ENCODE measurements at places on chromosomes 6 and 20. TPM values are rescaled to one million over a fixed set of nuclear protein-coding genes. Genes with fewer than 3 reads are reported as not detected.

THBS2 gene
- 97.3 TPM for polyA plus RNA-seq

LY86 gene
- polyA plus RNA-seq, result not detected

DNA sequence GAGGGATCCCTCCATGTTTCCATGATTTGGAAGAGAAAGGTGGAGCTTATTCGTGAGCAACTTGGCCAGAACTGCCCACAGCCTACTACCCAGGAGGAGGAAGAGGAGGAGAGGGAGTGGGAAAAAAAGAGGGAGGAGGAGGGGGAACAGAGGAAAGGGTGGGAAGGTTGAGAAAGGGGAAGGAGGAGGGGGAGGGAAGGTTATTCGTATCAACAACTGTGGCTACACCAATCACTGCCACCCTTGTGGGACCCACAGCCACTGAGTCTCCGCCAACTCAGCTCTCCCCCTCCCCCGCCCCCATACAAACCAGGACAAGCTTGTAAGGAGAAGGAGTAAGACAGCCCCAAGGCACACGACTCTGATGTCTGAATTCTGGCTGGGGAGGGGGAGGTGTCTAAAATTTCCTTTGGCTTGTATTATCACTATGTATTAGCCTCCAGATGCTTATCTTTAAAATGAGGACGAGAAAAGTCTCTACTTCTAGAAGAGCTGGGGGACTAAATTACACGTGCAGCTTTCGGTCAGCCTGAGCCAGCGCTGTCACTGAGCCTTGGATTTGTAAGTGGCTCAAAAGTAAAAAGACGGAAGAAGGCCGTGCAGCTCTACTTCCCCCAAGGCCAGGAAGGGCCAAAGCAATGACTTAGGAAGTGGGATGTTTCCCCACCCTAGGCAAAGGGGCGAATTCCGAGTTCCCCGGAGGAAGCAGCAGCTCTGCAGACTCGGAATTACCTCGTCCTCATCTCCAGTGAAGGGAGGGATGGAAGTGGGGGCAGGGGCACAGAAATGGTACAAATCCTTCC is 1.0 kb downstream of the FKBP1A start:
- DNase-seq, result peak; percentile 43

ADA gene
- 11.0 TPM for polyA plus RNA-seq

DNA sequence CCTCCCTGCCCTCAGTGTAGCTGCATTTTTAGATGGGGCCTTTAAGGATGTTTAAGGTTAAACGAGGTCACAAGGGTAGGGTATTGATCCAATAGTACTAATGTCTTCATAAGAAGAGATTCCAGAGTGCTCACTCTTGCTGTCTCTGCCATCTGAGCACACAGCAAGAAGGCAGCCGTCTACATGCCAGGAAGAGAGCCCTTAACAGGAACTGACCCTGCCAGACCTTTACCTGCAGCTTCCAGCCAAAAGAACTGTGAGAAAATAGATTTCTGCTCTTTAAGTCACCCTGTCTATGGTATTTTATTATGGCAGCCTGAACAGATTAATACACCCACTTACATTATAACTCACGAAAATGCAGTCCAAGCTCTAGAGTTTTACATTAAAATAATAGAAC is 685.3 kb upstream of the MARCKS start:
- DNase-seq, result no peak

- DNase-seq, result peak; percentile 49
Measured at GRCh38 chr20:62651285-62652021, 9.2 kb downstream of the SLCO4A1 start.

GRCh38 chr6:157716251-157716995 is 106.6 kb upstream of the SNX9 start:
- DNase-seq, result no peak

DNA sequence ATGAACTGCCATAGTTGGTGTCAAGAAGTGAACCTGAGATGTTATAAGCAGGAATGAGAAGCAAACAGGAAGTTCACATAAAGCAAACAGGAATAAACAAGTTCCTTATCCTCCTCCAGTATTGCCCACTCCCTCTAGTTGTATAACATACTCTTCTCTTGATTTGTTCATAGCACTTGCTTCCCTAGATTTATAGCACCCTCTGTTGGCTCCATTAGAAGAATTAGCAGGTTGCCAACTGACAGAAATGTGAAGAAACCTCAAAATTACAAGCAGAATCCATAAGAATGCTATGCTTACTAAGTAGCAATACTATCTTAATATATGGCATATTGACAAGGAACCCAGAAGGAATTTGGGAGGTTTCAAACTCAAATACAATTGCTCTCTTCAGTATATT is 195.4 kb downstream of the TBX18 start:
- peak; percentile 7 for DNase-seq

CFAP206 gene
- polyA plus RNA-seq, result 0.09 TPM

DNA sequence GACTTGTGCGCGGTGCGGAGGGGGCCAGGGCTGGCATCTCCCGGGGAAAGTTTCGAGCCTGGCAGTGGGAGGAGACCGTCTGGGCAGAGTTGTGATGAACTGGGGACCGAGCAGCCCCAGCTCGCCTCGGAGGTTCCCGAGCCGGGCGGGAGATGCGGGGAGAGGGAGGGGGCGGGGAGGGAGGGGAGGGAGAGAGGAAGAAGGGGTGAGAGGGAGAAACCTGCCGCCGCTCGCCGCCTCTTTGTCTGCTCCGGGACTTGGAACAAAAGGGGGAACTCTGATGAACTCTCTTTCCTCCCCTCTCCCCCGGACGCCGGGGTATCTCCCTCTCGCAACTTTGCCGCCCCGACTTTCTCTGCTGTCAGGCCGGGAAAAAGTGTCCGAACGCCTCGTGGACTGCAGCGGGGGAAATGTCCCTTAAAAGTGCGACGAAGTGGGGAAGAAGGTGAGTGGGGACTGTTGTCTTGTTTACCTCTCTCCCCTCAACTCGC is 72.7 kb downstream of the SOX4 start:
- no peak for DNase-seq
